Neural crest cell (in vitro differentiated cells): ENCODE measurements at places on chromosomes 7 and 10. TPM values are rescaled to one million over a fixed set of nuclear protein-coding genes. Genes with fewer than 3 reads are reported as not detected.

DNA sequence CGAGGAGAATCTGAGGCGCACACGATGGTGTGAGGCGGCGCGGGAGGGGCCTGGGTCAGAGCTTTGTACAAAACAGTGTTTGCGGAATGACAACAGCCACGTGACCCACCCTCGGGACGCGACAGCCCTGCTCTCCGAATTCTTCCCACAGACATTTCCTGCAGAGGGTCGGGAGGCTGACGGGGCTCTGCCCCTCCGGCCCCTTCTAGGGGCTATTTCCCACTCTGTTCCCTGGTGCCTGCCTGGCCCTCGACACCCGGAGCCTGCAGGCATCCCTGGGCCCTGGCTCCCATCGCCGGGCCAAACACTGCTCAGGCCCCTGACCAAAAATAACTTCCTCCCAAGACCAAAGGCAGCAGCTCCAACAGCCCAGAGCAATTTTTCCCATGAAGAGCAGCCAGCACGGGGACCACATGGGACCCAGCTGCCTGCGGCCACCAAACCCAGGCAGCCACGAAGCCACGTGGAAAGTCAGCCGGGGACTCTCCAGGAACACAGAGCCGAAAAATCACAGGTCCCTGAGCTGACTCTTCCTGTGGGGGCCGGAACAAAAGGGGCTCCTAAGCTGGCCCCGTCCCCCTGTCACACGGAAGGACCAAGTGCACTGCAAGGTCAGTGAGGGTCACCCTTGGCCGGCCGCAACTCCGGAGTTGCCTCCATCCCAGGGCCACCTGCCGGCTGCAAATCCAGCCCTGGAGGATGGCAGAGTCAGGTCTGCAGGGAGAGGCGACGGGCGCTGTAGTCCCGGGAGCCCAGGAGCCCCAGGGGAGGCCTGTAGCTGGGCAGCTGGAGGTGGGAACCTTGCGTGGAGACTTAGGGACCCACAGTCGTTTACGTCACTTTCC, 42.0 kb downstream of the PAPOLB start:
- no peak for DNase-seq

The SPDYE16 gene
- total RNA-seq: 0.35 TPM in 1 of 2 replicates, not detected in the other

The DBNL gene
- total RNA-seq: 74.1 and 74.6 TPM in 2 replicates

DNA sequence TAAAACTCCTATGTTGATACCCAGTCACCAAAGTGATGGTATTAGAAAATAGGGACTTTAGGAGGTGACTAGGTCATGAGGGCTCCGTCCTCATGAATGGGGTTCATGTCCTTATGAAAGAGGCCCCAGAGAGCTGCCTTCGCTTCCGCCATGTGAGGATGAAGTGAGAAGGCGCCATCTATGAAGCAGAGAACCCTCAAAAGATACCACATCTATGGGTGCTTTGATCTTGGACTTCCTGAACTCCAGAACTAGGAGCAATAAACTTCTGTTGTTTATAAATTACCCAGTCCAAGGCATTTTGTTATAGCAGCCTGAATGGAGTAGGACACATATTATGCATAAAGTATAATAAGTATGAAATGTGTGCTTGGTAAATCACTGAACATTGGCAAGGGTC, 8.1 kb upstream of the PDSS1 start:
- no peak for DNase-seq

DNA sequence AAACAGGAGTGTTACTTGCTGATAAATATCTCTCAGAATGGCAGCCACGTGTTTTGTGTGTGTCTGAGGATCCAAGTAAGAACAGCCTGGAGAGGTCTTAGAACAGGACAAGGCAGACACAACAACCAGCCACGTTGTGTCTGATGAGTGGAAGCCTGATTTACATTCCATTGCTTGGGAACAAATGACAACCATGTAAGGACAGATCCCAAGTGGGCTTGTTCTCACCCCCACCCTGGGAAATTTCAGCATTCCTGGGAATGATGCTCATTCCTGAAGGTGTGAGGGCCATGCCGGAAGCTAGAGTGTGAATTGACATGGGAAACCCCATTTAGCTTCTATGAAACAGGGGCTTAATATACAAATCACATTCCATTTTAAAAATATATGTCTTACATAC, 35.9 kb downstream of the IL6 start:
- no peak for DNase-seq

The JCAD gene
- 0.61 and 1.2 TPM in 2 replicates for total RNA-seq

The GHRHR gene
- total RNA-seq: 0.84 TPM in 1 of 2 replicates, not detected in the other

The ARL5B gene
- total RNA-seq: 38.4 and 41.0 TPM in 2 replicates

- DNase-seq: no peak
Measured at GRCh38 chr7:51102828-51103227, 213.8 kb downstream of the COBL start.

The NCF1 gene
- not detected in 2 replicates for total RNA-seq

GRCh38 chr7:137667633-137668387, 179.0 kb downstream of the DGKI start:
- DNase-seq: no peak

DNA sequence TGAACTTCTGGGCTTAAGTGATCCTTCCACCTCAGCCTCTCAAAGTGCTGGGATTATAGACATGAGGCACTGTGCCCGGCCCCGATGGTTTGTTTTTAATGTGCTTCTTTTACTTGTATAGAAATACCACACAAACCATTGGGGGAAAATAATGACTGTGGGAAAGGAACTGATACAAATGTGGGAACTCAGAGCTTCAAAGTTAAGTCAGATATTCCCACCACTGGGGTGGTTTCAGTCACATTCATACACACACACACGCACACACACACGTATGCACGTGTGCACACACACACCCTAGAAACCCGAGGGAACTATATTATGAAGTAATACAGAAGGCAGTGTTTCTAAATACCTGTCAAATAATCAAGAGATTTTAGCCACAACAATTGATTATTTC, 17.0 kb downstream of the CPA4 start:
- no peak for DNase-seq

GRCh38 chr7:102252366-102252982, 34.2 kb upstream of the SH2B2 start:
- DNase-seq: no peak

The ABCB1 gene
- 5.6 and 6.1 TPM in 2 replicates for total RNA-seq

- no peak for DNase-seq
Measured at GRCh38 chr7:135911099-135911498, 66.1 kb downstream of the MTPN start.

DNA sequence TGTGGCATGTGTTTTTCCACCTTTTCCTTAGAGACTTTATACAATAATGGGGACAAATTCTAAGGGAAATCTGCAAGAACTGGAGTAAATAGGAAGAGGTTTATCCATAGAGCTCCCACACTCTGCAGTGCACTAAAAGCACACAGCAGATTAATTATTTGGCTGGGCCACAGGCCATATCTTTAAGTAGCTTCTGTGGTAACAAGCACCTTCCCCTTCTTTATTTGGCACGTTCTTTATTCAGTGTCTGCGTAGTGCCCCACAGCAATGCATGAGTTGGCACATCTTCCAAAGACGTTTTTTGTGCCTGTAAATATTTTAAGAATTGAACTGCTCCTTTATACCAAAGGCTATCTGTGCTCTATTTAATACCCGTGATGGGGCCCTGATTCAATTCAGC, 104.9 kb upstream of the MBL2 start:
- DNase-seq: no peak

The ELN gene
- total RNA-seq: 0.41 and 1.0 TPM in 2 replicates

GRCh38 chr7:115216652-115217051, 294.8 kb downstream of the MDFIC start:
- no peak for DNase-seq

DNA sequence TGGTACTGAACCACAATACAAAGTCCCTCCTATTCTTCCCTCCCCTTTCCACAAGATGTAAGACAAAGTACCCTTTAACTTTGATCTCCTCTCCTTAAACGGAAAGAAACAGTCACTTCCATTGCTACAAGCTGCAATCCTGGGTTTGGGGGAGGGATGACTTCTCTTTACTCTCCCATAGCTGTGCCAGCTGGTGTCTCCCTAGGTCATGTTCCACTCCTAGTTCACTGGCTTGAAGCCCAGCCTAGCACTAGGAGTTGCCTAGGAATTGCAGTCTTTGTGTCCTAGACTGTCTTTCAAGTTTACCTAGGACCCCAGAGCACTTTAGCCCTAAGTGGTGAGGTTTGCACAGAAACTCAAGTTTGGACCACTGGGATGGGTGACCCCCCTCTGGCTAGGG, 311.1 kb downstream of the HPSE2 start:
- DNase-seq: no peak

GRCh38 chr10:31646519-31646918, 282.1 kb downstream of the ARHGAP12 start:
- DNase-seq: no peak

GRCh38 chr10:30386801-30387588, 37.9 kb upstream of the MTPAP start:
- no peak for DNase-seq

The C7orf33 gene
- total RNA-seq: not detected in 2 replicates

The EBF3 gene
- total RNA-seq: 11.2 and 11.6 TPM in 2 replicates

DNA sequence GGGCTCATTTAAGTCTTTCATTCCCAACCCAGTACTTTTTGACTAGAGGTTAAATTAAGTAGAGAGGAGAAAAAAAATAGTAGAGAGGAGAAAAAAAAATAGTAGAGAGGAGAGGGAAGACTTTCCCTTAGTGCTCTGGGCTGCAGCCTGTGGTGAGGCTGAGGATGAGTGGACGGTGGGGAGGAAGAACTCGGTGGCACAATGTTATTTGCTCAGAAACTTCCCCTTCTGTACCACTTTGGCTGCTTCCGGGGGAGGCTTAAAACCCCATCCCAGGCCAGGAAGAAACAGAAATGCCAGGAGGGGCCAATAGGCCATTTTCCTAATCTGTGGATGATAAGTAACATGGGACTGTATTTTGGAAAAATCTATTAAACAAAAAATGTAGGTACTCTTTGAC, 14.6 kb upstream of the MLXIPL start:
- DNase-seq: no peak

The PLA2G12B gene
- not detected in 2 replicates for total RNA-seq

GRCh38 chr7:71912476-71912875, 499.7 kb downstream of the CALN1 start:
- DNase-seq: no peak

DNA sequence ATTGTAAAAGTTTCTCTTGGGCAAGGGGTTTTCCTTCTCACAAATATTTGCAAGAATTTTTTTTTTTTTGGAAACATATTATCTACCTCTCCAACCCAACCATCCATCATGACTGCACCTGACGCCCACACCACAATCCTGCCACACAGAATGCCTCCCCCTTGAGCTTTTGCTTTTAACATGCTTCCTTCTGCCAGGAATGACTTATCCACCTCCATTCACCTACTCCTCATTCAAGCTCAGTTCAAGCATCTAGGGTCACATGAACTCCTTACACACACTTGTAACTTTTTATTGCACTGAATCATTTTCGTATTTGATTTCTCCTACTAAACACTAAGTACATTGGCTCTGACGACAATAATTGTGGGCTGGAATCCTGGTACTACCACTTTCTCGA, 660.1 kb upstream of the AUTS2 start:
- no peak for DNase-seq

DNA sequence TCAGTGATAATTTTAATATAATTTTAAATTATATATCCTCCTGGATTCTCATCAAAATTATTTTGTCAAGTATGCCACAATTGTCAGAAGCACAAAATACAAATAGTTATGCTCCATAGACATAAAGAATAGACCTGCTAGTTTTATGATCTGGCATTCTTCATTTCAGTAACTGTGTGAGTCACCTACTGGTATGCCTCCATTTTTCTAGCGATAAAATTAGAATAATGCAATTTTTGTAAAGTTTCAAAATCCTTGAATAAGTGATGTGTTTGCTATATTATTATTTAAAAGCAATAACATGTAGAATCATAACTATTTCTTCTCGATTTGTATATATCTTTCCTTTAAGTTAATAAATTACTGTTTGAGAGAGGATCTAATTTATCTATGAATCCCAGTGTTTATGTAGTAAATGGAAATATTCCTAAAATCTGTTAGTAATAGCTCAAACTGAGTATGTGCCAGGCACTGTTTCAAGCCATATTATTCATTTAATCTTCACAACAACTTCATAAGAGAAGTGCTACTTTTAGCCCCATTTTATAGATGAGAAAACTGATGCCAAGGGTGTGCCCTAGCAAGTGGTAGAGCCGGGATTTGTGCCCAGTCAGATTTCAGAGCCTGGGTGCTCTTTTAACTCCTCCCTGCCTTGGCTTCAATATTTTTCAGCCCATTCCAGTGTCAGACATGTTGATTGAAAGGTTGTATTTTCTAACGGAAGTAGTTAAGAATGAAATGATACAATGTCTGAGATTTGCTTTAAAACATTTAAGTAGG, 38.4 kb downstream of the NET1 start:
- DNase-seq: no peak

The CHAT gene
- 2.7 and 3.3 TPM in 2 replicates for total RNA-seq
